Activated CD4-positive, alpha-beta T cell treated with anti-CD3 and anti-CD28 coated beads for 1 hour (primary cell): ENCODE measurements at places on chromosomes 4 and X.

- no peak for DNase-seq
Observed at GRCh38 chrX:46913667-46914066, 1.4 kb downstream of the JADE3 start.

DNA sequence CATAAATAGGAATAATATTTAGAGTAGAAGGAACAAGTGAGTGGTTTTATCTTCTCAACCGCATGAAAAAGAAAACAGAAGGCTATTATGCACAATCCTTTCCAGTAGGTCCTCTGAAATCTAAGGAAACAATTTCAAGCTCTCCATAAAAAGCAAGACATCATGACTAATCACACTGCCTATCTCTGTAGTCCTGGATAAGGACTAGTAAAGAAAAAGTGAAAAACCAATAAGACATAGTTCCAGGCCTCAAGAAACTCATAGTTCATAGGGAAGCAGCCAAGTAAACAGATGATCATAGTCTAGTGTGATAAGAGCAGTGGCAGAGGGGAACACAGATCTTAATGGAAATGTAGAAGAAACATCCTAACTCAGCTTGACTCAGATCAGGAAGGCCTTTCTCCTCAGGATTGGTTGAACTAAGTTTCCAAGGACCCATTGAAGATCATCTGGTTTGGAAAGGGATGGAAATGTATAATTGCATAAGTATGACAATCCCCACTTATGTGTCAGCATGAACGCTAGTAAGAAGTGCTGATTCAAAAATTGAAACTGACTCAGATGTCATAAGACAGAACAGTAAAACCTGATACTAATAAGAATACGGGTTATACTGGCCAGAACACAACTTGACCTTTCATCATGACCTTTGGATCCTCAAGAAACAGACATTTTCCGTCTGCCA lies 155.3 kb downstream of the GRIA3 start:
- DNase-seq, result no peak

DNA sequence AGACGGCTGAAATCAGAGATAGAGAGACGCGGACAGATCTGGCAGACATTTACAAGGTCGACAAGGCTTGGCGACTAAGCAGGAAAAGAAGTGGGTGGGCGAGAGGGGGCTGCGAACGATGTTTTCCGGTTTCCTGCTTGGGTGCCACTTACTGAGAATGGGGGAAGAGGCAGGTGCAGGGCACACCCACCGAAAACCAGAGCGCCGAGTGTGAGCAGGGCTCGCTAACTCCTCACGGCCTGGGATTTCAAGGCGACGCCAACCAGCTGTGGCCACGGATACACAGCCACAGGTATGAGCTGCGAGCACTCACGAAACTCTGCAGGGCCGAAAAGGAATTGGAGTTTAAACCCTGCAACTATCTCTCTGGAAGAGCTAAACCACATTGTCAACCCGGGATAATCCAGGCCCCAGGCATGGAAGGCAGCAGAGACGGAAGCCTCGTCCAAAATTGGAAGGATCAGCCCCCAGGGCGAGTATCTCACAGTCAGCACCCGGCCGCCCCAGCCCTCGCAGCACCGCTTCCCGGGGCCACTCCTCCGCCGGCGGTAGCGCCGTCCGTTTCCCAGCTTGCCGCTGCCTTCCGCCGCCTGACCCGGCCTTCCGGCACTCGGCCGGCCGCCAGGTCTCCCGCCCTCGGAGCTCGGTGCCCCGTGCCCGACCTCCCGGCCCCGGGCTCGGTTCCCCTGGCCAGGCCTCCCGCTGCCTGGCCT lies 778 bp downstream of the CASP3 start:
- peak; percentile 20 for DNase-seq

DNA sequence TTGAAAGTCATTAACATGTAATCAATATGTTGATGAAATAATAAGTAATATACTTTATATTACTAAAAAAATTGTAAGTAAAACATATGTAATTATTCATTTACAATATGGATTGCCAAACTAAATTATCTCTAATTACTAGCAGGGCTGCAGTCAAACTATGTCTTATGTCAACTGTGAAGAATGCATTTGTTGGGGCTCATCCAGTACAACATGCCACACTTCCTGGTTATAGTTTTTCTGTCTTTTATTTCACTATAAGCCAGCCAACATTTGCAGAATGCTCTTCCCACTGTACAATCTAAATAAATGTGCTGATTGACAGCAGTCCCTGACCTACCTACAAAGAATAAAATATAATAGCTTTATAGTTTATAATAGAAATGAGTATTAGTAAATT lies 975.4 kb upstream of the NDST4 start:
- no peak for DNase-seq

- no peak for DNase-seq
Observed at GRCh38 chrX:153684467-153685155, 3.1 kb upstream of the SLC6A8 start.

DNA sequence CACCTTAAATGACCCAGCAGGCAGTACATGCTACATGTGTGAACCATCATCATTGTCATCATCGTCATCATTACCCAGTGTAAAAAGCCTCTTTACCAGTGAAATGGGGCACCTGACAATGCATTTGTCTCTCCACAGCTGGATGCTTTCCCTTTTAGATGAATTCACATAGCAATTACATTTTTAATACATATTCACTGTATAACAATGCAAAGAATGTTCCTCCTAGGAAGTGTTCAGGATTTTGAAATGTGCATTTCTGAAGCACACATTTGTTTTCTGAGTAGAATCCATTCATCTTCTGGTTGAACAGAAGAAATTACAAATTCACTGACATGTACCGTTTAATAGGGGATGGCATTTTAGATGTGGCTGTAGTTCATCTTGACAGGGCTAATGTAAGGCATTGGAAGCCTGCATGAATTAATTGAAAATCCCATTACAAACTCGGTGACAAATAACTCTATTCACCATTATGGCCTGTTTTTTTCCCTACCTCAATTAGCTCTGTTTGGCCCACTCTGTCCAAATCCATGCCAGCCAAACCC lies 111.1 kb downstream of the SH3RF1 start:
- DNase-seq, result no peak
